ENCODE measurements at places on chromosomes 1 and 21.

DNA sequence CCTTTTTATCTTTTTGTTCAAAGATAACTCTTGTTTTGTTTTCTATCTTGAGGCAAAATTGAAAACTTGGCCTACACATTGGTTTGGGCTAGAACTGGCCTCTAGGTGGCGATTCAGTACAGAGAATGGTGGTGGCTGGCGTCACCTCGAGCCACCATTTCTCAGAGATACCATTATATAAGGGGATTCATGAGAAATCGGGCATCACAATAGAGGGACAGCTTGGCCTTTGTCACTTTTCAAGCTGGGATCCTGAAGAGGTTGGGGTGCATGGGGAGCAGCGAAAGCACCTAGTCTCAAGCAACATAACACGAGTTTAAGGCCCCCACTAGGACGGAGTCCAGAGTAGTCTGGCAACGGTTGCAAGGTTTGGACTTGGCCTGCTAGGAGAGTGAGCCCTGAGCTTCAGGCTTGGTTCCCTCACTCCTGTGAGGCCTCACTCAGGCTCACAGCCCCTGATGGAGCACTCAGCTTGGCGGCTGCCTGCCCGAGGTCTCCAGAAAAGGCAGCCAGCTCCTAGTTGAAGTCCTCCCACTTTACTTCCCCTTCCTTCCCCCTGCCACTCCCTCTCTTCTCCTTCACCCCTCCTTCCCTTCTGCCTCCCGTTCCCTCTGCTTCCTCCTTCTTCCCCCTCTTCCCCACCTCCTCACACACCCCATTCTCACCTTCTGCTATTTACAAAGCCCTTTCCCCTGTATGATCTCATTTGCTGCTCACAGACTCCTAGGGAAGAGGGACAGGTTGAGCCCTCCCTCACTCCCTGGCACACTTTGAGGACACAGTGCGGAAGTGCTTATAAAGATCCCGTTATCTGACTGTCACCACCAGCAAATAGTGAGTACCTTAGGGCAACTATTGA, 67.8 kb downstream of the LRIG2 start:
- DNase-seq = no peak

DNA sequence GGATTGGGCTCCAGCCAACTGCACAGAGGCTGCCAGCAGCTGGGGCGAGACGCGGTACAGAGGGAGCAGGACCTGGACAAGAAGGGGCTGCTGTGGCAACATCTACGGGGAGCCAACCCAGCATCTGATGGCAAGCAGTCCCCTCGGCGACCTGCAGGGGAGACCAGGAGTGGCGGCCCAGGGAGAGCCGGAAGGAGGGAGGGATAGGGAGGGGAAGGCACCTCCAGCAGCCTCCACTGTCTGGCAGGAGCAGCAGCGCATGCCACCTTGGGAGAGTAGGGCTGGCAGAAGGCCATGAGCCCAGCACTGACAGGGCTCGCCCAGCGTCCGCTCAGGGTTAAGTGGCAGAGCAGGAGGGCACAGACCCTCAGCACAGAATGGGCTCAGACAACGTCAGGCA, 17.3 kb downstream of the CHD5 start:
- no peak for DNase-seq

- DNase-seq = no peak
These were observed 975.7 kb upstream of the PRMT6 start for GRCh38 chr1:106080608-106081325.

GRCh38 chr21:32413015-32413504, 554 bp downstream of the EVA1C start:
- no peak for DNase-seq

- no peak for DNase-seq
These were observed 622.4 kb upstream of the PKN2 start for GRCh38 chr1:88061492-88062177.

GRCh38 chr1:208207388-208208131, 36.6 kb downstream of the PLXNA2 start:
- DNase-seq = no peak

DNA sequence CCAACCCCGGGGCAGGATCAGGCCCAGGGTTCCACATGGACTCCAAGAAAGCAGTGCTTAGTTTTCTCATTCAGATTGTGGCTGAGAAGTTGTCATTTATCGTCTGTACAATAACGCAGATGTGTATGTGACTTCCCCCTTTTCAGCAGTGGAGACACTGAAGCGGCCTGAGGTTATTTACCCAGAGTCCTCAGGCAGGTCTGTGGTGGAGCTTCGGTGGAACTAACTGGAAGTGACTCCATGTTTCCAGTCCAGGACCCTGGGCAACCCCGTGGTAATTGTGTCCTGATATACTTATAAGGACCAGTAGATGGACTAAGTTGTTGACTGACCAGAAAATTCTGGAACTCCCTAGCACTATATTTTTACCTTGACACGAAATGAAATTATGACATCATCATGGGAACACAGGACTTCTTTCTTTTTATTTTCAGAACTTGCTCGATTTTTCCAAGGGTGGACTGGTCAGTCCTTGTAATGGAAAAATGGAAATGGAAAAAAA, 1.0 kb upstream of the IER5 start:
- DNase-seq = no peak

- peak; percentile 16 for DNase-seq
These were observed 450 bp downstream of the S100A10 start for GRCh38 chr1:151993084-151993733.

DNA sequence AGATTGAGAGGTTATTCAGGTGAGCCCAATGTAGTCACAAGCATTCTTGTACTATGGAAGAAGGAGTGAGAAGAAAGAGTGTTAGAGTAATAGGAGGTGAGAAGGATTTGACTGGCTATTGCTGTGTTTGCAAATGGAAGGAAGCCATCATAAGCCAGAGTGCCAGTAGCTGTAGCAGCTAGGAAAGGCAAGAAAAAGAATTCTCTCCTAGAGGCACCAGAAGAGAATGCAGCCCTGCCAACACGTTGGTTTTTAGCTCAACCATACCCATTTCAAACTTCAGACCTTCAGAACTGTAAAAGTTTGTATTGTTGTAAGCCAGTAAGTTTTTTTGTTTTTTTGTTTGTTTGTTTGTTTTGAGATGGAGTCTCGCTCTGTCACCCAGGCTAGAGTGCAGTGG, 8.9 kb upstream of the IL12RB2 start:
- DNase-seq = no peak

DNA sequence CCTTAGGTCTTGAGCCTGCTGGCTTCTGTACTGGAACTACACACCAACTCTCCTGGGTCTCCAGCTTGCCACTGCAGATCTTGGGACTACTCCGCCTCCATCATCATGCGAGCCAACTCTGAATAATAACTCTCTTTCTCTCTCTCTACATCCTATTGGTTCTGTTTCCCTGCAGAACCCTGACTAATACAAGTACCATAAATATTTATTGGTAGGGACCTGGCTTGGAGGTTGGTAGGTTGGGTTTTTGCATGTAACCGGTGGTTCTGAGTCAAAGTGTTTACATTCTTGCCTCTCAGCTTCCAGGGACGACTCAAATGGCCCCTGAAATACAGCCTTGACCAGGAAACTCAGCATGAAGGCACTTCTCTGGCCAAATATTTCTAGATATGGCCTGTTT, 110.4 kb downstream of the KCND3 start:
- DNase-seq = no peak

- DNase-seq = no peak
These were observed 5.3 kb downstream of the TENT5C start for GRCh38 chr1:117611121-117611601.

GRCh38 chr21:34639882-34640788, 25.2 kb upstream of the RCAN1 start:
- DNase-seq = no peak

- DNase-seq = no peak
These were observed 5.3 kb downstream of the SLAMF7 start for GRCh38 chr1:160744199-160744851.

- DNase-seq = no peak
These were observed 664.4 kb downstream of the MATN1 start for GRCh38 chr1:30058970-30059369.

DNA sequence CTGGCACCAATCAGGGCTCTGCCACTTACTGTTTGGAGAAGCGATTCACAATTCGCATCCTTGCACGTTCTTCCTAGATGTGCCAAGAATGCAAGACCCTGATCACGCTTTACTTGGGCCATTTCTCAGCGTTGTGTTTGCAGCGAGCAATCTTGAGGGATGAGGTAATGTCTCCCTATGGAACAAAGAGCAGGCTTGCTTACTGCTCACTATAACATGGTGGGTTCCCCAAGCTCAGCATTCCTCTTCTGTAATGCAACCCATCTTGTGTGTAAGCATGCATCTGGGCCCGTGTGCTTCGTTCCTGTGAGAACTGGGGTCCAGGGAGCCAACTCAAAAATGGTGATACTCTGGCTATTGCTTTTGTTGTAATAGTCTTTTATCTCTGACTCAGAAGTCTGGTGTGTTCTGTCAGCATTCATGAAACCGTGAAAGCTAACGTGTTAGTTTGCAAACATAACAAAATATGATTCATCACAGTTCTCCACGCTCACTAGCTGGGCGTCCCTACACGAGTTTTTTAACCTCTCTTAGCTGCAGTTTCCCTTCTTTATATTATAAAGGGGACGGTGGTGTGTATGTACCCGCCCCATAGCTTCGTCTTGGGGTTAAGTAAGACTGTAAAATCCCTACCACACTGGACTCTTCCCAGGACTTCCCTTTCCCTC, 33.3 kb downstream of the DNTTIP2 start:
- DNase-seq = no peak

DNA sequence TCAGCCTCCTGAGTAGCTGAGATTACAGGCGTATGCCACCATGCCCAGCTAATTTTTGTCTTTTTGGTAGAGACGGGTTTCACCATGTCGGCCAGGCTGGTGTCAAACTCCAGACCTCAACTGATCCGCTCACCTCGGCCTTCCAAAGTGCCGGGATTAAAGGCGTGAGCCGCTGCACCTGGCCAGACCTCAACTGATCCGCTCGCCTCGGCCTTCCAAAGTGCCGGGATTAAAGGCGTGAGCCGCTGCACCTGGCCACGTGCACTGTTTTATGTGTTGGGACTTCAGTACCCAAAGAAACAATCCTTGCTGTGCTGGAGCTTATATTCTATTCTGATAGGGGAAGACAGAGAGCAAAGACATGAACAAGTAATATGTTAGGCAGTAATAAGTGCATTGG, 10.1 kb downstream of the TRAF5 start:
- no peak for DNase-seq

DNA sequence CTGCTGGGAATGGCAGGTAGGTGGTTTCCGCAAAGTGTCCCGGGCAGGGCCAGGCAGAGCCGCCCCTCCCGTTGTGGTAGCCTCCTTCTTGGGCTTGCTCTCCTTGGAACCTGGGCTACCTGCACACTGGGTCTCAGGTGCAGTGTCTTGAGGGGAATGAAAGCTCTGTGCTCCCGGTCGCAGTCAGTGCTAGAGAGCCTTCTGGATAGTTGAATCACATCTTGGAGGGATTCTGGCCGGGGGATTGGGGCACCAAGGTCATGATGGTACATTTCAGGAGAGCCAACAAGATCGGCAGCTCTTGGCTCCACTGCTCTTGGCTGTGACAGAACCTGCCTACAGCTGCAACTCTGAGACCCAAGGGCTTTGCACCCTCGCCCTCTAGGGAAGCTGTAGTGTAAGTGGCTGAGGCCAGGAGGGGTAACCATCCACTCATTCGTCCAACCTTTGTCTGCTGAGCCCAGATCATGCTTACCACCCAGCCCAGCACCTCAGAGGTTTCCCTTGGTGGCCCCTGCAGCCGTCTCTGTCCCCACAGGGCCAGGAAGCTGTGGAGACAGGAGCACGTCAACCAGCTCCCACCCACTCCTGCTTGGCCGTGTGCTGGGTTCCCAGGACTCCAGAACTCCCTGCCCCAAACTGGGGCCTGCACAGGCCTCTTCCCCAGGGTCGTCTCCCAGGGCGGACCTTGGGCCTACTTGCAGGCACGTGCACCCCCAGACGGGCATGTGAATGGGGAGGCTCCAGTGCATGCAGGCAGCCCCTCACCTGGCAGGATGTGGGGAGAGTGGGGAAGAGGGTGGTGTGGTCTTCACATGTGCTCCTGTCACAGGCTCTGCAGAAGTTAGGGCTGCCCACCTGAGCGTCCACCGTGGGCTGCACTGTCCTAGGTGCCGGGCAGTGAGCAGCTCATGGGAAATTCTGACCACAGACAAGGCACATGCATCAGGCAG, 40.0 kb downstream of the NTPCR start:
- DNase-seq = no peak

DNA sequence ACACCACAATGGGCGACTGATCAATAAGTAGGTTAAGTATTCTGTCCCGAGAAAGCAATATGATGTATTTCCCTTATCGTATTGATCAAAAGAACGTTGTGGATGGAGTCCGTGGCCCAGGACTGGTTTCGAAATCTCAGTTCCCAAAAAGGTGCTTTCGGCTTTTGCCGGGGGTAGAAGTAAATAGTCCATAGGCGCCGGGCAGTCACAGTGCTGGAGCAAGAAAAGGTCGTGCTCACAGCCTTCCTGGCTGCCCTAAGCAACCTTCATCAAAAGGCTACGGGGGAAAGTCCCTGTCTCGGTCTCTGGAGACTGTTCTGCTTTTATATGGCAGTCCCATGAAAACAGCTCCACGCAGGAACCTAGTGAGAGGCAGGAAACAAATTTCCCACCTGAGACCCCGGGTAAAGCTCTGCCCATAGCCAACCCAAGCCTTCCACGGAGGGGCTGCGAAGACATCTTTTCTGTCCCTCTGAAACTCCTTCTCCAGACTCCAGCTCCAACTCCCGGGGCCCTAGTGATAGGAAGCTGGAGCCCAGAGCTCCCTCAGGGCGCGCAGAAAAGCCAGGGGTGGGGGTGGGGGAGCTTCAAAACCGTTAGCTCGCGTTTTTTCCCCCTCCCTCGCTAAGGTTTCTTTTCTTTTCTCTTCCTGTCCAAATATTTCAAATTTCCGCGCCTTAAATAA, 7.0 kb downstream of the CDKN2C start:
- no peak for DNase-seq

GRCh38 chr1:67332653-67333529, 25.2 kb downstream of the IL12RB2 start:
- DNase-seq = no peak

DNA sequence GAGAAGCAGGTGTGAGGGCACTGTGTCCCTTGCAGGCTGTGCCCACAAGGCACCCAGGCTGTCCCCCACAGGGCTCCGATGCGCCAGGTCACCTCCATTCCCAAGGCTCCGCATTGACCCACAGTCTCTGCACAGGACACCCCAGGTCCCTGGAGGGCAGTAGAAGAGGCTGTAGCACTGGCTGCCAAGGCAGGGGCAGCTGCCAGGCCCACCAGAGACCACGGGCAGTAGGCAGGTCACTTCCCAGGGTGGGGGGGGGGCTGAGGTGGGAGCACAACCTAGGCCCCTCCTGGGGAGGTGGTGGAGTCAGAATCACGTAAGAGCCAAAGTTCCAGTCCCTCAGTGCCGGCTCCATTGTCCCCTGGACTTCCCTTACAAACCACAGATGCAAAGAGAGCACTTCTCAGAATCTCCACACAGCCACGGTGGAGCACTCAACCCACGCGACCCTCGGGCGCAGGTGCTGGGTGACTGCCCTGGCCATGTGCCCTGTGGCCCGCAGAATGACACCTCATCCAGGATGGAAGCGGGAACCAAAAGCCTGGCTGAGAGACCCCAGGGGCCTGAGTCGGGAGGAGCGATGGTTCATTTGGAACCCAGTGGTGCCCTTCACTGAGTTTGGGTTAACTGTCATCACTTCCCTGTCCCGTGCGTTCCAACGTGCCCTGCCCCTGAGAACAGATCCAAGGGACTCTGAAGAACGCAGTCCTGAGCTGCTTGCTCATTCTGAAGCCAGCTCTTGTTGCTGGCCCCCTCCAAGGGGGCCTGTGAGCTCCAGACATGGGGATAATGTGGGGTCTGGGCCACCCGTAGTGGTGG, 69.7 kb upstream of the PDE9A start:
- no peak for DNase-seq

Data from activated naive CD4-positive, alpha-beta T cell (primary cell).